ENCODE measurements at places on chromosomes 16 and 17.

DNA sequence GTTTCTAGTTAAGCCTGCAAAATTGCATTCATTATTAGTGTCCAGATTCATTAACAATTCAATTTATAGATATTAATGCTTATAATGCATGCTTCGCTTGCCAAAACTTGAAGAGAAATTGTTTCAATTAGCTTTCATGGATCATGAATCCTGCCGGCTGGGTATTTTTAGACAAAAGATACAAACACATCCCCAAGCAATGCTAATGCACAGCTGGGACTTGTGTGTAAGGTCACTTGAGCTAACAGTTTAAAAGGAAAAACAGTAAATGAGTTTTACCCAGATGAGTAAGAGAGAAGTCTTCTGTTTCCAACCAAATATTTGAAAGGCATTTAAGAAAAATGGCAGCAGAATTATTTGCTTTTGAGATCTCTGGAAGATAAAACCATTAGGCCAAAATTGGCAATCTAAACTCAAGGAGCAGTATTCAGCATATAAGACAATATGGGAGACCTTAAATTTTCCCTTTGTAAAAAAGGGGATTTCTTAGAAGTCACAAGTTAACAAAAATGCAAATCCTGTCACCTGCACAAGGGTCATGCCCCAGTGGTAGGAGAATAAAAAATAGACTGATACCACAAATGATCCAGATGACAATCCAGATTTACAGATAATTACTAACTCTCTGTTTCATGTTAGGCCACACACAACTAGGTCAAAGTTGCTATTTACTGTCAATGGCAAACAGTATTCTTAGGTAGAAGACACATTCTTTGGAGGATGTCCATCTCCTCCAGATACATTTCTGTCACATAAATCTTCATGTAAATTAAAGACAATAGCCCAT lies 418.4 kb upstream of the PMFBP1 start:
- no peak for DNase-seq

- no peak for DNase-seq
Observed at GRCh38 chr16:29819506-29819905, 756 bp upstream of the MVP start.

DNA sequence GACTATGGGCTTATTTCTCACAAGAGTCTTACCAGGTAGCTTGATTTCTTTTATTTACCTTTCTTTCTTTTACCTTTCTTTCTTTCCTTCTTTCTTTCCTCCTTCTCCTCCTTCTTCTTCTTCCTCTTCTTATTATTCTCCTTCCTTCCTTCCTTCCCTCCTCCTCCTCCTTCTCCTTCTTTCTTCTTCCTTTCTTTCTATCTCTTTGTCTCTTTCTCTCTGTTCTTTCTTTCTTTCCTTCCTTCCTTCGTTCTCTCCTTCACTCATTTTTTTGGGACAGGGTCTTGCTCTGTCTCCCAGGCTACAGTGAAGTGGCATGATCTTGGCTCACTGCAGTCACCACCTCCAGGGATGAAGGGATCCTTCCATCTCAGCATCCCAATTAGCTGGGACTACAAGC lies 363.6 kb upstream of the MAF start:
- DNase-seq = no peak

- no peak for DNase-seq
Observed at GRCh38 chr17:77664097-77664729, 294.3 kb upstream of the TNRC6C start.

DNA sequence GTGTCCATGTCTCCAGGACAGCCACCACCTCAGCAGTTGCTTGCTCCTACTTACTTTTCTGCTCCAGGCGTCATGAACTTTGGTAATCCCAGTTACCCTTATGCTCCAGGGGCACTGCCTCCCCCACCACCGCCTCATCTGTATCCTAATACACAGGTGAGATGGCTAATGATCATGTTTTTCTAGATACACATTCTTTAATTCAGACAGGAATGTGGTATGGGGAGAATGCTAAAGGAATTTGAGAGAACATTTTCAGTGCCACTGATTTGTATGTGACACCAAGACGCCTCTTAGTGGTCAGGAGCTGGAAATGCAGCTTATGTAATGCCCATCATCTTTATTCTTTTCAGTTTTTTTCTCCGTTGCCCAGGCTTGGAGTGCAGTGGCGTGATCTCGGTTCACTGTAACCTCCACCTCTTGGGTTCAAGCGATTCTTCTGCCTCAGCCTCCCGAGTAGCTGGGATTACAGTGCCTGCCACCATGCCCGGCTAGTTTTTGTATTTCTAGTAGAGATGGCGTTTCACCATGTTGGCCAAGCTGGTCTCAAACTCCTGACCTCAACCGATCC lies 8.9 kb upstream of the RAPGEFL1 start:
- peak; percentile 58 for DNase-seq

DNA sequence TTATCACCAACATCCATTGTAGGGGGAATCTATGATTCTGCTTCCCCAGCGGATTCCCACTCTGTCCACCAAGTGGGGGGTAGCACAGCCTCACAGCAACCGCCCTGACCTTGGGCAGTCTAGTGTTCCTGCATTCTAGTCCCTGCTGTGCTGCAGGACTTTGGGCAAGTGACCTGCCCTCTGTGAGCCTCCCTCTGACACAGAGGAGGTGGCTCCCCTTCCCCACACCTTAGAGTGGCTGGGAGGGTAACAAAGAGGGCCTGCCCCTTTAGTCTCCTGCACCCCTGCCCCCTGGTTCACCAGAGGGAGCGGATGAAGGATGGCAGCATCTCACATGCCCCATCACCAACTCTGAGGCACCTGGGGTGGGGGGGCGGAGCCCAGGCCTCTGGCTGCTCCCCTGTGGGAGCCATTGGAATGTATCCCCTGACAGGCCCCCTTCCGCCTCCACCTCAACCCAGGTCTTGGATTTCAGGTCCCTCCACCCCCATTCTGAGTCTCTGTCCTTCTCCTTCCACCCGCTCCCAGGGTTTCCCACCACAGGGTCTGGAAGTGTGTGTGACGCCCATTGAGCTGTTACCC lies 10.1 kb downstream of the GAS2L2 start:
- no peak for DNase-seq

DNA sequence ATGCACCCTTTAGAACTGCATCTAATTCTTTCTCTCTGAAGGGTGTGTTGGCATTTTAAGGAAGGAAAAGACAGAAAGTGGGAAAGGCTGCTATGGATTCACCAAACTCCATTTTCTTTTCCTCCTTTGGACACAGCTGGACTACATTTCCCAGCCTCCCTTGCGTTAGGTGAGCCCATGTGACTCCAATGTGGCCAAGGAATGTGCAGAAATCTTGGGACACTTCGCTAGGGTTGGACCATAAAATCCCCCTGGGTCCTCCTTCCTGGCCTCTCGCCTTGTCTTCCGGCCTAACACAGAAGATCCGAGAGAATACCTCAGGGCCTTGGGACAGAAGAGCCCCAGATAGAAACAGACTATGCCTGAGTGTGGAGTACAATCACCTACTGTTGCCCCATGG lies 56.3 kb downstream of the ABCC12 start:
- DNase-seq = no peak

- peak; percentile 4 for DNase-seq
Observed at GRCh38 chr17:28646039-28646754, 1.2 kb upstream of the BLTP2 start.

GRCh38 chr17:338442-339192 lies 14.0 kb downstream of the RPH3AL start:
- DNase-seq = no peak

GRCh38 chr17:40178021-40178601 lies 841 bp downstream of the RAPGEFL1 start:
- no peak for DNase-seq

- DNase-seq = no peak
Observed at GRCh38 chr17:47729476-47729875, 3.6 kb upstream of the TBX21 start.

- no peak for DNase-seq
Observed at GRCh38 chr17:31538080-31538762, 146.7 kb downstream of the RAB11FIP4 start.

- no peak for DNase-seq
Observed at GRCh38 chr17:51817117-51817516, 341.4 kb downstream of the CA10 start.

DNA sequence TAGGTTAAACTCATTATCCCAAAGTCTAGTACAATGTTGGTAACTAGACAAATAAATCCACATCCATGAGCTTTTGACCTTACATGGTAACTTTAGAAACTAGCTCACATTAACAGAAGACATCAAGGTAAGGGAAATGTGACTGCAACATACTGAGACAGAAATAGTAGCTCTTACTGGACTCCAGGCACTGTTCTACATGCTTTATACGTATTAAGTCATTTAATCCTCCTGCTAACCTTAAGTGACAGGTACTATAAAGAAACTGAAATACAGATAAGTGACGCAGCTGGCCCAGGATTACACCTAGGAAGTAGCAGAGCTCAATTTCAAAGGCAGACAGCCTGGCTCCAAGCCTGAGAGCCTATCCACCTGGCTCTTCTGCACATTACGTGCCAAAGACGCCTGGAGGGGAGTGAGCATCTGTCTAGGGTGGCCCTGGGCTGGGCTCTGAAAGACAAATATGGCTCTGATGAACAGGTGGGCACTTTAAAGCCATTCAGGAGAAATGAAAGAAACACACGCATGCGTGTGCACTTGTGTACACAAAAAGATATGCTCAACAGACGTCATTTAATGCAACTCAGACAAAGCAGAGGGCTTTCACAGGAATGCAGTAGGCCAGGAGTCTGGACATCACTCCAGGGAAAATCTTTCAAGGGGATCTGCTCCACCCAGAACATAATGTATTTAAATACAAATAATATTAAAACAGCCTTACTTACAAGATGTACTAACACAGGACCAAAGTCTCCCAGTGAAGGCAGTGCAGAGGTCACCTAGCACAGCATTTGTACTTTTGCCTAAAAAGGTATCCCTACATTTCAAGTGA lies 4.4 kb downstream of the ZC3H7A start:
- no peak for DNase-seq

DNA sequence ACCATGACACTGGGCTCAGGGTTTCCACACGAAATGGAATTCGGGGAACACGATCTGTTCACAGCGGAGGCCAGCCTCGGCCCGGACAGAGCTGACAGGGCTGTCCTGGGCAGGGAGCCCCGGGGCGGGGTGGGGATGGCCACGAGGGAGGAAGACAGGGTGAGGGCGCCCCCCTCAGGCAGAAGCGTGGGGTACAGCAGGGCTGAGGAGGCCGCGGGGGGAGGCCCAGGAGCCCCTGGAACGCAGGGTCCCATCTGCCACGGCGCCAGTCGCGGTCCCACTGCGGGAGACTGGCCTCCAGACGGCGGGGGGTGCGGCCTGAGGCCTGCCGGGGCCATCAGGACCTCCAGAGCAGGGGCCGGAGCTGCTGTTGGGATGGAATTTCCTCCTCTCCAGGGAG lies 75.9 kb downstream of the LMF1 start:
- no peak for DNase-seq

DNA sequence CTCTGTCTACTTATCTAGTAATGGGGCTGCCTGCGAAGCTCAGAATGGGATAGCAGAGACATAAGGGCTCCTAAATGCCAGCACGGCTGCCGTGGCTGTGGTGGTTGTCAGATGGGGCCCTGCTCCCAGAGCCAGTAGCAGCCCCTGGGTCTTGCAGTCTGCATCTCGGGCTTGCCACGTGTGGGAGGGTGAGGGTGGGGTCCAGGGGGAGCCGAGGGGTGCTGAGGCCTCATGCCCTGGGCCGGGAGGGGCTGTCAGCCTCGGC lies 88.8 kb upstream of the GSE1 start:
- no peak for DNase-seq

DNA sequence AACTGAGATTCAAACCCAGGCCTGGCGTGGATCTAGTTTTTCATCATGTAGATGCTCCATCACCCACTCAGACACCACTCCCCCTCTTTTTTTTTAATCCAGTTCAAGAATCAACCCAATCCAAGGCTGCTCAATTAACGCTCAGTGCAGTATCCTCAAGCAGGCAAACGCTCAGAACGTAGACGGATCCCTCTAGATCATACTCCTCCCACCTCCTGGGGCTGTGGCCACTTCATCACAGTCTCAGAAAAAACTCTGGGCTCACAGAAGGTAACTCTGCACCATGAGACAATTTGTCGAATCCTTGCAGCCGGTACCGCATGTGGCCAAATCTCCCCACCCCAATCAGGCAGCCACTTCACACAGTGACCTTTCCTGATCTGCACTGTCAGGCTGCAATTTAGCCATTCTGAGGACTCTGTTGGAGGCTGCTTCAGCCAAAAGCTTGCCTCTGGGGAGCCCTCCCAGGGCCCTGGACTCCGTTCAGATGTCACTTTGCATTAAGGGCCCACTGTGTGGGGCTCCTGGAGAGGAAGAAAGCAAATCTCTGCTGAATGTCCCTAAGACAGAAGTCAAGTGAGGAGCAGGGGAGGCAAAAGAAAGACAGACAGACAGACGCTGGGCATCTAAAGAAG lies 183.5 kb downstream of the XYLT1 start:
- DNase-seq = no peak

GRCh38 chr16:1903845-1904840 lies 14.1 kb downstream of the HS3ST6 start:
- DNase-seq = no peak

DNA sequence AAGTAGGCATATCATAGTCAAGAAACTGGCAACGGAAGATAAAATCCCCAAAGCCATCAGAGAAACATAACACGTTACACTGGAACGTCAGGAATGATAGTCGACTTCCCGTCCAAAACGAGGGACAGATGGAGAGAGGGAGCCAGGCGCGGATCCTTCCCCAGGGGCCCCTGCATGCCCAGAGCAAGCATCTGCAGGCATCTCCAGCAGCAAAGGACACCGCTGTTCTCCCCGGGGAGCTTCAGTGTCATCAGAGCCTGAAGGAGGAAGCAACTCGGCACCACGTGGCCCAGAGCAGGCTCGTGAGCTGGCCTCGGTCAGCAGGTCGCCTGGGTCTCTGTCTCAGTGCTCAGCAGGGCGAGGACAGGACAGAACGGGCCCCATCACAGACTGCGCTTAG lies 50.1 kb downstream of the LMF1 start:
- no peak for DNase-seq

GRCh38 chr16:9091867-9092281 lies 430 bp downstream of the HAPSTR1 start:
- no peak for DNase-seq

- peak; percentile 45 for DNase-seq
Observed at GRCh38 chr17:7177954-7178477, 1.2 kb downstream of the ASGR1 start.

GRCh38 chr16:88342491-88342890 lies 40.3 kb upstream of the ZNF469 start:
- DNase-seq = no peak

All from kidney capillary endothelial cell (primary cell).